ENCODE measurements at places on chromosomes 1 and 21.
A peak's percentile ranks its signal among the peaks of the same experiment; 100 is the strongest.

DNA sequence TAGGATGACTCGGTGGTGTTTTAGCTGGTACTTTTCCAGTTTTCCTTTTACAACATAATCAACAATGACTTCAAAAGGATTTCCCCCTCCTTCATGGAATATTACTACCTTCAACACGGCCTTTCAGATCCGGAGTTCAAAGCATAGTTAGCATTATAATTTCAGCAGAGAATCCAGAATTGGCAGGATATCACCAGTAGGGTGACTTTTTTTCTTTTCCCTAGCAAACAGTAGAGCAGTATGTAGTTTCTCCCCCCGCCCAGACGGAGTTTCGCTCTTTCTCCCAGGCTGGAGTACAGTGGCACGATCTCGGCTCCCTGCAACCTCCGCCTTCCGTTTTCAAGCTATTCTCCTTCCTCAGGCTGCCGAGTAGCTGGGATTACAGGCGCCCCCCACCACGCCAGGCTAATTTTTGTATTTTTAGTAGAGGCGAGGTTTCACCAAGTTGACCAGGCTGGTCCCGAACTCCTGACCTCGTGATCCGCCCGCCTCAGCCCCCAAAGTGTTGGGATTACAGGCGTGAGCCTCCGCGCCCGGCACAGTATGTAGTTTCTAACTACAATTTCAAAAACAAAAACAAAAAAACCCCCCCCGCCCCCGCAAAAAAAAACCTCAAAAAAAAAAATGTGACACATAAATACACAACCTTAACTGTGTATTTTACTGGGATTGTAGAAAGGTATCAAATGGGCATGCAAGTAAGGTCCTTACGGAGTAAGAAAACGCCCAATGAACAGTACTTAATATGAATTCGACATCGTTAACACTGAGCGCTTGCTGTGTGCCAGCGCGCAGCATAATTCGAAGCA lies 1.5 kb upstream of the COX20 start:
- peak; percentile 56 for DNase-seq

- DNase-seq: no peak
Measured at GRCh38 chr21:21183092-21183491, 184.9 kb downstream of the NCAM2 start.

- no peak for DNase-seq
Measured at GRCh38 chr21:35319684-35320283, 270.7 kb upstream of the RUNX1 start.

GRCh38 chr1:248837781-248838356 lies at the start of gene ZNF672:
TSS of gene ZNF672 (plus strand) at chr1:248838224. CDS start at chr1:248847275, 9,051 bp downstream.
- peak; percentile 94 for DNase-seq

DNA sequence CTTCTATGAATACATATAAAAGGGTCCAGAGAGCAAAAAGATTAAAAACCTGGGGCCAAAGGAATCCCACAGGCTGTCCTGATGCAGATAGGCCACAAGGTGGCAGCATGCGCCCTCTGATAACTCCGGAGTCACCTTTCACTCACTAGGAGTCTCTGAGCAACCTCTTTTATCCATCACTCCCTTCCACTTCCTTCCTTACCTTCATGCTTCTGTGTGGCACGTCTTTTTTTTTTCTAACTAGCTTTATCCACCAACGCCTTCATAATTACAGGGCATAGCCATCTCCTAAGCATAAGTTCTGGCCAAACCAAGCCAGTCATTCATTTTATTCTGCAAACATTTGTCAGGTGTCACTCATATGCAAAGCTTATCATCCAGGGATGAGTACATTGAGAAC lies 3.9 kb upstream of the PGLYRP4 start:
- DNase-seq: peak; percentile 60

DNA sequence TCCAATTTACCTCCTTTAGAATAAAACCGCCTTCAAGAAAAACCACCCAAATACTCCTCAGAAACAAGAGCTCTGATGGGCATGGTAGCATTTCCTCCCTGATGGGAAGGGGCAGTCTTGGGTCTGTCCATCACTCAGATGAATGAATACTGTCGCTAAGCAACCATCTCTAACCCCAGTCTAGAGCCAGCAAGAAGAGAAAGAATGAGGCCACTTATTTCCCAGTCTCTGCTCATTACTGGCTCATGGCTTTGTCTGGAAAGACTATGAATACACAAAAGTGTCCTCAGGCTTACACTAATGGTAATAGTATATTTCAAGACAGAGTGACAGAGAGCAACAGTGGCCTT lies 51.0 kb upstream of the F3 start:
- no peak for DNase-seq

- DNase-seq: no peak
Measured at GRCh38 chr1:231940116-231940515, 313.5 kb downstream of the DISC1 start.

DNA sequence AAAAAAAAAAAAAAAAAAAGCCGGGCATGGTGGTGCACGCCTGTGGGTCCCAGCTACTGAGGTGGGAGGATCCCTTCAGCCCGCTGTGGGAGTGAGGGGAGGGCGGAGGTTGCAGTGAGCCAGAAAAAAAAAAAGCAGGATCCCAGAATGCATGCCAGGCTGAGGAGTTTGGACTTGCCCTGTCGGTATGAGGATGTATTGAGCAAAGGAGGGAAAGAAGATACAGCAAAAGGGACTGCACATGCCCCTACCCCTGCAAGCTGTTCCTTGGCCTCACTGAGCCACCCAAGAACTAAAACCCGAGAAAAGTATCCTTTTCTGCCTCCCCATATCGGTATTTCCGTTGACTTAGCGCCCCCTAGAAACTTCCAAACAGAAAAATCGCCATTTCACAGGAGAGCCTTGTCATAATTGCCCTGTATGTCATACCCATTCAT lies 1.3 kb upstream of the GPATCH4 start:
- DNase-seq: no peak

GRCh38 chr1:178275553-178275952 lies 181.6 kb downstream of the RASAL2 start:
- no peak for DNase-seq

DNA sequence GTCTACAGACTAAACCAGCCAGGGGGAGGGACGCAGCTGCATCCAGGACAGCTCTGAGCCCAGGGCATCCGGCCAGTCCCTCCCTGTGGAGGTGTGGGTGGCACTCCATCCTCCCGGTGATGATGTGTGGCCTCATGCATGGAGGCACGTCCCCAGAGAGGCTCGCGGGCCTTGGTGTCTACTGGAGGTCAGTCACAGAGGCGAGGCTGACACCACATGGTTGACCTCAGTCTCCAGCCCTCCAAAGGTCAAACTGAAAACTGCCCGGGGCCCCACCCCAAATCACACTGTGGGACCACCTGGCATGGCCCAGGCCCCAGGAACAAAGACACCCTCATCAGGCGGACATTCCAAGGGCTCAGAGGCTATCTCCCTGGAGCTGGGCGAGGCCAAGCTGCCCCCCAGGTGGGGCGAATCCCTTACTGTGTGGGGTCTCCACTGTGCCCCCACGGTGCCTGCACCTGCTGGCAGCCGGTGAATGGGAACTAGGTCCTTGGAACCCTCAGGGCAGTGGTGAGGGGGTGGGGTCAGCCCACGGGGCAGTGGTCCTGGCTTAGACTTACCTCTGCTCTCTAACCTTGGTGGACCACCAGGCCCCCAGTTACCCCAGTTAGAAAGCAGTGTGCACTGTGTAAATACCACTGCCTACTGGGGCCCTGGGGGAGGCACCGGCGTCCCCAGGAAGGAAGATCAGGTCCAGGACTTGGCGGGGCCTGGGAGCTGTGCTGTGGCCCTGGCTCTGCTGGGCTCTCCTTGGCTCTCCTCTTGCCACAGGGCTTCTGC lies 49.1 kb downstream of the TRPM2 start:
- DNase-seq: no peak

DNA sequence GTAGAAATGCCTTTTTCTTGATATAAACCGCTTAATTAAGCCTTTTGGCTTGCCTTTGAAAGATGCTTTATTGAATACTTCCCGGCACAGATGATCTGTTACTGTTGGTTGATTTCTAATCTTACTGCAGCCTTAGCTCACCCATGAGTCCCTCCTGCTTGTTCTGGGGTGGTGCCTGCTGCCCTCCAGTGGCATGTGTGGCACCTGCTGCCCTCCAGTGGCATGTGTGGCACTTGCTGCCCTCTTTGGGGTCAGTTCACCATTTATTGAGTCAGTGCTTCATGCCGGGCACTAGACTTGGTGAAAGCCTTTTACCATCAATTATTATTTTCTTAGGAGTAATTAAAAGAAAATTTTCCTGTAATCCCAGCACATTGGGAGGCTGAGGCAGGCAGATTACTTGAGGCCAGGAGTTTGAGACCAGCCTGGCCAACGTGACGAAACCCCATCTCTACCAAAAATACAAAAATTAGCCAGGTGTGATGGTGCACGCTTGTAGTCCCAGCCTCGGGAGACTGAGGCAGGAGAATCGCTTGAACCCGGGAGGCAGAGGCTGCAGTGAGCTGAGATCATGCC lies 54.3 kb downstream of the ADARB1 start:
- DNase-seq: peak; percentile 79

DNA sequence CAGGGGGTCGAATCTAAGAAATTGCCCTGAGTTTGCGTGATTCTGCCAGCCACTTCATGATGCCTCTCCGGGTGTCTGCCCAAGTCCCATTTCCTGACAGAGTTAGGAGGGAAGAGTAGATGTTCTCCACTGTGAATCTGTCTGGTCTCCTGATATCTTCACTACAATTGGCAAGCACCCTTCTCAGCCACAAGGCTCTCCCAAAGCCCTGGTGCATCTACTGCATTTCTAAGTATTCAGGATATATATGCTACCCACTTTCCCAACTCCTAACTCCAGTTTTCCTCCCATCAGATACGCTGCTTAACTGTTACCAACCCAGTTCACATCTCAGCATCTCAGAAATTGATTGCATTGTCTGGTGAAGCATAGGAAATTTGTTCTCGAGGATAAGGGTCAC lies 25.9 kb upstream of the OVAAL start:
- DNase-seq: no peak

DNA sequence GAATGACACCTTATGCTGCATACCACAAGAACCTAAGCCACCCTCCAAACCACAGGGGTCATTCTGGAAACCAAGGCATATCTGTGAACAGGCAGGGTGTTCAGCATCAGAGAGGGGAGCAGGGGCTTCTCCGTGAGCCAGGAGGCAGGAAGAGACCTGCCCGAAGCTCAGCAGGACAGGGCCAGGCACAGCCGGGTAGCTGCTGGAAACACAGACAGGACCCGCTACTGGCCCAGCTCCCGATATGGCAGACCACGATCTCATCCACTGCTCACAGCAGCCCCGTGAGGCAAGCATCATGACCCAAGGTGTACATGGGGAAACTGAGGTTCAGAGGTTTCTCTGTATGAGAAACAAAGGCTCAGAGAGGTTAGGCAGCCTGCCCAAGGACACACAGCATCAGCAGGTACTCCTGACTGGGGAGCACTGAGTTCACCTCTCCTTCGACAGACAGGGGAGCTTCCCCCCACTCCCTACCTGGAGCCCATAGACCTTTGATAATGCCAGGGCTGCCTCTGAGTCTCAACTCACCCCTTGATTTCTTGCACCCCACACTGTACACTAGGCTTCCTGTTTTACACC lies 317.7 kb downstream of the MATN1 start:
- no peak for DNase-seq

DNA sequence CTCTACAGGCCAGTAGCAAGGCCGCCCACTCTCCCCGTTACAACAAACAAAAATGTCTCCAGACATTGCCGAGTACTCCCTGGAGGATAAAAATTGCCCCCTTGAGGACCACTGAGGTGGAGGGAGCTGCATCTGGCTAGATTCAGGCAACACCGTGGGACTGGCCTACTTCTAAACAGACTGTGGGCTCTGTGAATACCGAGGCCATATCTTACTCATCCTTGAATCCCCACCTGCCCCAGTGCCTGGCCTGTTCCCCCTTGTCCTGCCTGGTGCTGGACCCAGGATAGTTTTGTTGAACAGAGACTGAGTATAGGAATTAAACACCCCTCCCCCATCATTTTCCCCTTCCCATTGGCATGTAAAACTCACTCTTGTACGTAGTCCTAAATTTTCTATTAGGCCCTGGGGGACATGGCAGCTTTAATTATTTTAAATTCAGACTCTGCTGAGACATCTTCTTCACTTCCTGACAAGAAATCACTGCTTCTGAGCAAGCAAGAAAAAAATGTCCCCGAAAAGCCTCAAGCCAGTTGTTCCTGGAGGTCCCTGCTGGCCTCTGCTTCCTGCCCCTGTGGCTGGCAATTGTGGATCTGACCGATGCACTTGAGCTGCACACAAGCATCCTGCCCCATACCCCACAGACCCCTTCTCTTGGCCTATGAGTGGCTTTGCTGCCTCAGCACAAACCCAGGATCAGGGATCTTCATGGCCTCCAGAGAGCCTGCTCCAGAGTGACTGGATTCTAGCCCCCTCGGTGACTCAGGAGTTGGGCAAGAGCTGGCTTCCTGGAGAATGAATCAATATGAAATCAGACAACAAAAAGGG lies 111.0 kb downstream of the ACTL8 start:
- no peak for DNase-seq

DNA sequence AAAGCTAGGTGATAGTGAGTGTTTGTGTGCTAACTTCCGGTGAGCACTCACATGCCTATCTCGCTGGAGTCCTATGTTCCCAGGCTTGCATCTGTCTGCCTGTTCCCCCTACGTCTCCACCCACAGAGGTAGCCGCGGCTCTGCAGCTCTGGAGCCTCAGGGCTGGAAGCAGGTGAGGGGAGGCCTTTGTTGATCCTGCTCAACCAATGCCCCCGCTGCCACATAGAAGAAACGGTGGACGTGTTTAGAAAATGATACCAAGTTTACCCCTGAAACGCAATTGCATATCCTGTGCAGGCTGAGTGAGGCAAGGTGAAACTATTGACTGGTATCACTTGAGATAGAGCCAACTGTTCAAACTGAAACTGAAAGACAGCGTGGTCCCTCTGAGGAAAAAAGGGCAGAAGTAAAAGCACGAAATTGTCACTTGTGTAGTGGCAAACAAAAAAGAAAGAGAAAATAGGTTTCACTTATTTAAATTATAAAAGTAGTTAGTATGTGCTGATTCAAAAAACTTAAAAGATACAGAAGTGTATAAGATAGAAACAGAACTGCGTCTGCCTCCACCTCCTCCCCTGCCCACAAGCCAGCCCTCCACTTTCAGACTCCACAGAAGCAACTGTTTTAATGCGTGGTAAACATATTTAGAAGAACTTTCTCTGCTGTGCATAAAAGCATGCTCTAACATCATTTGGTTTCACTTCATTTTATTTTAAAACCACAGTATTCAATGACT lies 38.6 kb upstream of the ETS2 start:
- peak; percentile 74 for DNase-seq

GRCh38 chr1:78132948-78133322 lies 87.2 kb downstream of the GIPC2 start:
- no peak for DNase-seq

DNA sequence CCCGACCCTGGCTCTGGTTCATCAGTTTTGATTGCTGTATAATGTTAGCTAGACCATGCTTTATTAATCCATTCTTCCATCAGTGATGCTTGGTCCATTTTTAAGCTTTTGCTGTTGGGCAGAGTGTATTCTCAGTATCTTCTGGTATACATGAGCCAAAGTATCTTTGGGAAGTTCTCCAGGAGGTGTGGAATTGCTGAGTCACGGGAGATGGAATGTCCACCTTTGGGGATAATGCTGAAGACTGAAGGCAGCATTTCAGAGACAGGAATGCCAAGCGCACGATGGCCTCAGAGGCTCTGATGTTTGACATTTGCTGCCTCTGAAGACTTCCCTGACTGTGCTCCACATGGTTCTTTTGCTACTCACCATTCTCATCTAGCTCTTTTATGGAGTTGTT lies 266.3 kb upstream of the KAZN start:
- no peak for DNase-seq

All from activated naive CD4-positive, alpha-beta T cell treated with Interleukin-2 at 50 U/mL for 16 hours (primary cell).